Stimulated activated CD4-positive, alpha-beta T cell treated with anti-CD3 and anti-CD28 coated beads, Interleukin-15, amount 100 ng/mL, for 1 hour (primary cell): ENCODE measurements at places on chromosomes 7 and 10.

DNA sequence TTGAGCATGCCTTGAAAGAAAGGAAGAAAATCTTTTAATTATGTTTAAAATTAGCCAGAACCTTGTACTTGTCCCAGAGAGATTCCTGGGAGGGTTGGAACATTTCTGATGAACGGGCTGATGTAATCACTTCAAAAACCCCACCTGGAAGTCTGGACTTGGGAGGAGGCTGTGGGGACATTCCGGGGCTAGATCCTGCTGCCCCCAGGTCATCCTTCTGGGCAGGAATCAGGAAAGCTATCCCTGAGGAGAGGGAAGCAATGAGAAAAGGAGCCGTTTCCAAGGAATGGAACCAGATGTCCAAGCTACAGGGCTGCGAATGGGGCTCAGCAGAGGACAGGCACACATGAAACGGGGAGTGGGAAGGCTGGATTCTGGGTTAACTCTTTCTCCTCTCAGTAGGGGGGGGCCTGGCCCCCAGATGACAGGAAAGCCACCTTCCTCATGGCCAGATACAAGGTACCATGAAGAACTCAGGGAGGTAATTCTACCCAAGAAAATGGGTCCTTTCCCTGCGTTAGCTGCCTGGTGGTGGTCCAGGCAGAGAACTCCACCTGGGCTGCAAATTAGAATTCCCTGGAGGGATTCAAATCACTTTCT, 280.1 kb downstream of the TCF7L2 start:
- no peak for DNase-seq

- no peak for DNase-seq
These were observed 11.3 kb upstream of the NOBOX start for GRCh38 chr7:144414815-144415214.

GRCh38 chr7:159195946-159196345, 51.3 kb upstream of the VIPR2 start:
- DNase-seq, result no peak

- no peak for DNase-seq
These were observed 272.8 kb upstream of the IMMP2L start for GRCh38 chr7:111835066-111835465.
